ENCODE measurements at places on chromosomes 11 and 22. TPM values are rescaled to one million over a fixed set of nuclear protein-coding genes. Genes with fewer than 3 reads are reported as not detected.

GRCh38 chr11:120218695-120219033 is 7.8 kb downstream of the OAF start:
- no peak for DNase-seq
- no peaks in the 10 kb centered on the region for H3K27me3 ChIP-seq
- H3K4me3 ChIP-seq: no peak overlapping the region

- no peaks in the 10 kb centered on the region for H3K36me3 ChIP-seq
- no peaks in the 10 kb centered on the region for H3K27me3 ChIP-seq
- no peak overlapping the region for H3K4me3 ChIP-seq
Measured at GRCh38 chr22:20672732-20673131, 101.2 kb upstream of the SERPIND1 start.

The TEAD1 gene
- 30.5 TPM for total RNA-seq

GRCh38 chr11:11567936-11568650 is 53.7 kb downstream of the GALNT18 start:
- no peaks in the 10 kb centered on the region for H3K27me3 ChIP-seq
- H3K4me3 ChIP-seq: no peak overlapping the region
- H3K4me1 ChIP-seq: no peaks in the 10 kb centered on the region
- no peak for DNase-seq

- H3K4me3 ChIP-seq: no peak overlapping the region
- no peak overlapping the region for H3K27ac ChIP-seq
- DNase-seq: no peak
- no peaks in the 10 kb centered on the region for H3K36me3 ChIP-seq
- peaks cover 26% of the 10 kb centered on the region for H3K27me3 ChIP-seq
Measured at GRCh38 chr11:1805525-1805924, 29.3 kb upstream of the SYT8 start.

GRCh38 chr11:114928260-114928870 is 250.0 kb downstream of the NXPE2 start:
- no peaks in the 10 kb centered on the region for H3K36me3 ChIP-seq
- no peak overlapping the region for H3K27ac ChIP-seq
- no peak for DNase-seq
- H3K27me3 ChIP-seq: no peaks in the 10 kb centered on the region
- no peak overlapping the region for H3K4me3 ChIP-seq

DNA sequence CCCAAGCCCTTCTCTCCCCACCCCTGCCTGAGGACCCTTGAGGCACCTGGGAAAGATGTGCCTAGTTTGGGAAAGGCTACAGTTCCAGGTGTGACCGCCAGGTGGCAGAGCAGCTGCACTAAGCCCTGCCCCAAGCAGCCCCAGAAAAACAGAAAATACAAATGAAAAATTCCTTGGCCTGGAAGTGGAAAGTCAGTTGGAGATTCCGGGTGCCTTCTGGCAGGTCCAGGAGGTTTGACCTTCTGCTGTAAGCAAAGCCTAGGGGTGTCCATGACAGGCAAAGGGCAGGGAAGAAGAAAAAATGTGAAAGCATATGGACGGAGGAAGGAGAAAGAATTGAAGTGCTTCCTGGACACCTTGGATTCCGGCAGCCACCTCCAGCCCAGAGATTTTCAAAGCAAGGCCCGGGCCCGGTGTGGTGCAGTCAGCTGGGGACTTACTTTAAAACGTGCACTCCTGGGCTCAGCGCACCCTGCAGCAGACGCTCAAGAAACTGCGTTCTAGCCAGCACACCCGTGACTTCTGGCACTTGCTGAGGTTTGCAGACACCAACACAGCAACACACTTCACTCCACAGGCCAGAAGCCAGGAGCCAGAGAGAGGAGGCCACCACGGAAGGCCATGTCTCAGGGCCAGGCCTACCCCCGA is 37.3 kb upstream of the SLC22A12 start:
- no peak overlapping the region for H3K4me3 ChIP-seq
- DNase-seq: peak; percentile 39
- H3K4me1 ChIP-seq: peaks cover 39% of the 10 kb centered on the region
- H3K36me3 ChIP-seq: no peaks in the 10 kb centered on the region
- H3K27me3 ChIP-seq: peaks cover 10% of the 10 kb centered on the region
